Stimulated activated CD8-positive, alpha-beta memory T cell treated with anti-CD3 and anti-CD28 coated beads, Interleukin-12 subunit alpha, Interleukin-12 subunit beta, amount 100 ng/mL, for 1 hour (primary cell): ENCODE measurements at places on chromosomes 5 and 9.
A peak's percentile ranks its signal among the peaks of the same experiment; 100 is the strongest.

DNA sequence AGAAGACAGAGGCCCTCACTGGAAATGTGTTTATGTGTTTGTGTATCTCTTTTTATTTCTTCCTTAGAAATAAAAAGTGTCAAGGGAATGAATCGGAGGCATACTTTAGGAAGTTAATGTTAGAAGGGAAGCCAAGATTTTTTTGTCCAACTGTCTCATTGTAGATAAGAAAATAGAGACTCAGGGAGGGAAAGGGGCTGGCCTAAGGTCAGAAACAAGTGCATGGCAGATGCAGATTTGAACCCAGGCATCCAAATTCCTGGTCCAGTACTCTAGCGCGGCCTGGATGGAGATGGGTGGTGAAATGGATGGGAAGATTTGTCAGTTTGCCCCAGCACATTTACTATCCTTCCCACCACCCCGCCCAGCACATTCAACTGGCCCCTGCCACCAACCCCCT is 19.8 kb upstream of the TNIP1 start:
- no peak for DNase-seq

DNA sequence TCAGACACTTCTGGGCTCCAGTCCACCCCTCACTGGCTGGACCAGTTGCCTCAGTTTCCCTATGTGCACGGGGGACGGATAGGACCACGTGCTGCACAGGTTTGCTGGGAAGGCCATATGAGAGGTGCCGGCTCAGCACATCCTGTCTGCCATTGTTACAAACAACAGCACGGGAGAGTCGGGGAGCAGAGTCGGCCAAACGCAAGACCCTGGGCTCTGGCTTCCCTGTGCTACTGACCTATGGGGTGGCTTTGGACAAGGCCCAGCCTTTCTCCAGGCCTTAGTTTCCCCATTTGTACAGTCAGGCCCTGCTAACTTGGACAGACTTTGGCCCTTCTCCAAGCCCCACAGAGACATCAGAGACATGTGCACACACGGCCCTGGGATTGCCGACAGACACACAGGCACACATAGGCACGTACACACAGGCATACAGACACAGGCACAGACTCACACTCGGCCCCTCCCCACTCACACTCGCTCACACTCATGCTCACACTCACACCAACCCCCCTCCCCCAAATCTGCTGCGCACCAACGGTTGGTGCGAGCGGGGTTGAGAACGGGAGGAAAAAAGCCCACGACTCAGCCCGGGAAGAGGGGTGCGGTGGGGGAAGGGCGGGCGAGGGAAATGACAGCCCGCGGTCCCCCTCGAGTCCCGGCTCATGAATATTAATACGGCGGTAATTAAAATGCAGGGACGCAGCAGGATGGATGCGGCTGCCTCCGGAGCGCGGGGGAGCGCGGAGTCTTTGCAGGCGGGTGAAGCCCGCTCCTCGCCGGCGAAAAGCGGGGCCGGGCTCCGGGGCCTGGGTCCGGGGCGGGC is 133.0 kb downstream of the C9orf50 start:
- no peak for DNase-seq

- no peak for DNase-seq
Observed at GRCh38 chr9:25261445-25261844, 416.8 kb downstream of the TUSC1 start.

GRCh38 chr5:141694479-141694878 is 12.4 kb upstream of the ARAP3 start:
- DNase-seq = no peak

DNA sequence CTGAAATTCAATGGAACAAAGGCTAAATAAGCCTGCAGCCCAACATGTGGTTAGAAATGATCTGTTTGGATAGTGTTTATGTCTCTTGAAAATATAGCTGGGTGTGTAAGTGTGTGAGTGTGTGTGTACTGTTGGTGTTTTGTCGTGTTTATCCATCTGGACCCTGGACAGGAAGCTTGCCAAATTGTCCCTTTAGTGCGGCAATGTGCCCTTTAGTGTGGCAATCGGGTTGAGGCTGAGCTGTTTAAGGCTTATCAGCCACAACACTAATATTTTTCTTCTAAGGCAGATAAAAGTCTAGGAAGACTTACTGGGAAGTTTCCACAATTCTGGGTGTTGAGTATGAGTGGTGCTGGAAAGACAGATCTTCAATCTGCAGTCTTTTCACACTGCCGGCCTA is 180.2 kb downstream of the YTHDC2 start:
- no peak for DNase-seq

GRCh38 chr5:69048230-69048629 is 45.6 kb upstream of the SLC30A5 start:
- no peak for DNase-seq

- DNase-seq = no peak
Observed at GRCh38 chr5:106159616-106160015, 1511.1 kb downstream of the EFNA5 start.

DNA sequence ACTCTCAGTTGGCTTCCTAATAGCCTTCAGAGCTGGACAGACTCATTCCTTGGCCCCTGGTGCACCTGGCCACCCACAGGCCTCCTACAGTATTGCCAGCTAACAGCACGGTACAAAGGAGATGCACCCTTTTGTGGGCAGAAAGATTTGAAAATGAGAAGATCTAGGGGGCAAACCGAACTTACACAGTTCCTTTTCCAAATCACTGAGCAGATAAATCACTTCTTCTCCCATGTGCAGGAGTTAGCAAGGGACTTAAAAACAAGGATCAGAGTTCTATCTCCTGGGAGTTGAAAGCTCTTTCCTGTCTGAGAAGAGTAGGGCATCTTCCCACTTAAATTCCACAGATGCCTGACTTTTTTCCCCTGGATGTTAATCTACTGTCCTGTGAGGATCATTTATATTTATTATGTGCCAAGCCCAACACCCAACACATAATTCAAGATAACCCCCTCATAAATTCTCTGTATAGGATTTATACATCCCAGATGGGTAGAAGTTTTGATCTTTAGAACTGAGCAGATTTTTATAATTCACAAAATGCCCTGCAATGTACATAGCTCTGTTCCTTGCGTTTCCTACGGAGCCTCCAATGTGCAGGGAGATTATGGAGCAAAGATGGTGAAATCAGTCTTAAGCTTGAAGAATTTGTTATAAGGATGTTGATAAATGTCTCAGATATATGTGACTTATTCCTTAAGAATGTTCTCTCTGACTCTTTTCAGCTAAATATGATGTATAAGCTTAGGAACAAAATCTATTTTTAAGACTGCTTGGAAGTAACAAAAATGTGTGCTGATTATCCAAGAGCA is 207.2 kb upstream of the DAPK1 start:
- DNase-seq = no peak

DNA sequence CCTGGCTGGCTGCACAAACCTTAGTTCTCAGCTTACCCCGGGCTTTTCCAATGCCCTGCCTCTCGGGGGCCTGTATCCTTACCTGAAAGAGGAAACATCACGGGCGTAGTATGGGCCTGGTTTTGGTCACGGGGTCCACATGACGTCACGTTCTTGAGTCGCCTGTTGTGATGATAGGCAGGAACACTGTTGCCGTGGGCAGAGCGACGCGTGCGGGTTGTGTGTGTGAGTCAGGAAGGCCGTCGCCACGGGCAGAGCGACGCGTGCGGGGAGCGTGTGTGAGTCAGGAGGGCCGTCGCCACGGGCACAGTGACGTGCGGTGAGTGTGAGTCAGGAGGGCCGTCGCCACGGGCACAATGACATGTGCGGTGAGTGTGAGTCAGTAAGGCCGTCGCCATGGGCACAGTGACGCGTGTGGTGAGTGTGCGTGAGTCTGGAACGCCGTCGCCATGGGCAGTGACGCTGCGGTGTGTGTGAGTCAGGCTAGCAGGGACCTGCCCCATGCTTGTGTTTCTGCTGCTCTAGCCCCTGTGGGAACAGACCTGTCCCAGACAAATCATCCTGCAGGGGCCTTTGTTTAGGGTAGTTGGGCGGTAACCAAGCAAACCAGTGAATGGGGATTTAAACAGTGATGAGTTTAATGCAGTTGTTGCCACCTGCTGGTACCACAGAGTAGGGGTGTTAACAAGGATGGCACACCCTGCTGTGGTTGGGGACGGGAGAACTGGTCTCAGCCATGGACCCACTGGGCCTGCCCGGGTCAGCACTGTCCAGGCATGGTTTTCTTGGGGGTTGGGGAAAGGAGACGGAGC is 19.8 kb downstream of the TRIP13 start:
- DNase-seq = peak; percentile 14

GRCh38 chr9:71984403-71984802 is 73.0 kb downstream of the C9orf85 start:
- no peak for DNase-seq

DNA sequence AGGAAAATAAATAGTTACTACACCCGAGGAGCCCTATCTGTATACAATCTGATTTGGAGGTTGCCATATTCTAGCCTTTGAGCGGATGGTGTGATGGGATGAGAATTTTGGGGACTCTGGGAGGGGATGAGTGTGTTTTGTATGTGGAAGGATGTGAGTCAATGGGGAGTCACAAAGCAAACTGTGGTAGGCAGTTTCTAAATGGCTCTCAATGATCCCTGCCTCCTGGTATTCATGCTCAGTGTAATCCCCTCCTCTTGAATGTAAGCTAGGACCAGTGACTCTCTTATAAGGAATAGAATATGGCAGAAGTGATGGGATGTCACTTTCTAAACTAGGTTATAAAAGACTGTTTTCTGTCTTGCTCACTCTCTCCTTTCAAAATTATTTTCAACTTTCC is 205.7 kb upstream of the RIOK2 start:
- no peak for DNase-seq
